Activated T-cell treated with anti-CD3 and anti-CD28 coated beads for 24 hours (primary cell): ENCODE measurements at places on chromosomes 5 and 9.

GRCh38 chr9:136835932-136836904 lies 6.1 kb upstream of the AJM1 start:
- DNase-seq: no peak

- no peak for DNase-seq
Measured at GRCh38 chr9:131048820-131049219, 39.8 kb downstream of the LAMC3 start.

GRCh38 chr5:112554101-112554977 lies 135.3 kb upstream of the EPB41L4A start:
- DNase-seq: no peak

DNA sequence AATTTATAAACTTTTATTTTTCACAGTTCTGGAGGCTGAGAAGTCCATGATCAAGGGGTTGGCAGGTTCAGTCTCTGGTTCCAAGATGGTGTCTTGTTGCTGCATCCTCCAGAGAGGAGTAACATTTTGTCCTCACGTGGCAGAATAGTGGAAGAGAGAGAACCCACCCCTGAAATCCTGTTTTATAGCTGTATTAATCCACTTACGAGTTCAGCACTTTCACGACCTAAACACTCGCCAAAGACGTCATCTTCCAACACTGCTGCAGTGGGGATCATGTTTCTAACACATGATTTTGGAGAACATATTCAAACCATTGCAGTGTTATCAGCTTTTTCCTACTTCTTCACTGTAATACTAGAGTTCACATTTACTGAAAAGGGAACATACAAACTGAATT lies 233.0 kb upstream of the ATP10B start:
- no peak for DNase-seq

DNA sequence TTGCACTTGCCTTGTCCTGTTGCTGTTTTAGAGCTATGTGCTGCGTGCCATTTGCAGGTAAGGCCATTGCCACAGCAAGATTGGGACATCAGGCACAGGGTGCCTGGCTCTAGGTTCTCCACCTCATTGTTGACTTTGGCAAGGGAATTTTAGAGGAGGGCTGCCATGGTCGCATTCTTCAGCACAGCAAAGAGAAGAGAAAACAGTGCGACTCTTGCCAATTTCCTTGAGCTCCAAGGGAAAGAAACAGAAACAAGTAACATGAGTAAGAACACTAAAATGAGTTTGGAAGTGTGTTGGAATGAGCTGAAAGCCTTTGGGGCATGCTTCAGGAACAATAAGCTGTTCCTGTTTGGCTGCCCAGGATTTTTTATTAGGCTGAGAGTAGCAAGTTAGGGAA lies 188.1 kb upstream of the IL12B start:
- DNase-seq: no peak

DNA sequence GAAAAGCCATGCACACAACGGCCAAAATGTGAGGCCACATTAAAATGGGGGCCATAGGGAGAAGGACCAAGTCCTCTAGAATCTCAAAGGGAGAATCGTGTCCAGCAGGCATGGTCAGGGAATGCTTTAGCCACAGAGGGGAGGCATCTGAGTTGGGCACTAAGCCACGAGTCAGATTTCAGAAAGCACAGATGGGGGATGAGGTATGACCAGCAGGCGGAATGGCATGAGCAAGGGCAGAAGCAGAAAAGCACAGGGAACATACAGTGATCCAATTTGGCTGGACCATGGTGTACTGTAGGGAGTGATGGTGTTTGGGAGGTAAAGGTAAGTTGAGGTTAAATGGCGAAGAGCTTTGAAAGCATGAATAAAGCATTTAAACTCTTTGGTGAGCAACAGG lies 214.6 kb downstream of the TLE1 start:
- DNase-seq: no peak

DNA sequence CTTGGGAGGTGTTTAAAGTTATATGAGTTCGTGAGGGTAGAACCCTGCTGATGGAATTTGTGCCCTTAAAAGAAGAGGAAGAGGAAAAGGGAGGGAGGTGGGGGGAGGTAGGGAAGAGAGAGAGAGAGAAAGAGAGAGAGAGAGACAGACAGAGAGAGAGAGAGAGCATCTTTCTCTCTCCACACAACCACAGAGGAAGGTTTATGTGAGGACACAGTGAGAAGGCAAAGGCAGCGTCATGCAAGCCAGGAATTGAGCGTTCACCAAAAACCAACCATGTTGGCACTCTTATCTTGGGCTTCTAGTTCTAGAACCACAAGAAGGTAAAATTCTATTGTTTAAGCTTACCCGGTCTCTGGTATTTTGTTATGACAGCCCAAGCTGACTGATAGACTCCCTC lies 152.4 kb downstream of the SH3GL2 start:
- DNase-seq: no peak

GRCh38 chr9:126125177-126125576 lies 201.5 kb upstream of the MVB12B start:
- no peak for DNase-seq

DNA sequence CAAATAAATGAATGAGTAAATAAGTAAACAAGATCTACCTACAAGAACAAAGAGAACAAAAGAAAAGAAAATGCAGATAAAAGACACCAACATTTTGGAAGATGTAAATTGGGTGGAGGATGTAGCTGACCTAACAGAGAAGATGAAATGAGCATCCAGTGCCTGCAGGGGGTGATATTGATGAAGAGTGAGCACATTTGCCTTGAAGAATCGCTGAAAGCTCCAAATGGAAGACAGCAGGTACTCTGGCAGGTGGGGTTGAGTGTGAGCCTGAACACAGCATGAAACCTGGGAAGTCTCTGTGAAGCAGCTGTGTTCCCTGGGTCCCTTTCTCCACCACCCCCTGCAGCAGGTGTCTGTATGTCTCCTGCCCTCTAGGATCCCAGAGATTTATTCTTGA lies 125.6 kb downstream of the NXNL2 start:
- DNase-seq: peak; percentile 1

DNA sequence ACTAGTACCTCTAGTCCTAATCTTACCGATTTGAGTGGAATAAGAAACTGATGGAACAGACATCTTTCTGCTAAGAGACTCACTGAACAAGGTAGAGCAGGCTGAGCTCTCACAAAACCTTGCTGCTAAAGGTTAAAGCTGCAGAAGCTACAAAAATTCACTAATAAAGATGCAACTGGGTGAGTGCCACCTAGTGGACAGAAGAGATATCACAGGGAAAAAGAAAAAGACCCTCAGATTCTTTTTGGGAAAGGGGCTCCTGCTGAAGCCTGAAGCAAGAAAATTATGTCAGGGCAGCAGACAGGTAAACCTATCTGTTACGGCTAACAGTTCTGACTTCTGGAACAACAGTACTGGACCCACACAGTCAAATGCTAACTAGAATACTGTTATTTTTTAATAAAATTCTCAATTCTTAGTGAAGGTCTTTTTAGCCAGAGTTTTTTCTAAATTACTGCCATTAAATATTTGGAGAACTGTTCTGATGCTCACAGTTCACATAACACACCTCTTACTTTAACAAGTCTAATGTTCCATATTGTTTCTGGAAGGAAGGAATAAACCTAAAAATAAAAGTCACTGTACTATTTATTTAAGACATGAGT lies 51.2 kb downstream of the DIAPH1 start:
- no peak for DNase-seq

- DNase-seq: no peak
Measured at GRCh38 chr9:26516773-26517343, 375.7 kb downstream of the CAAP1 start.

DNA sequence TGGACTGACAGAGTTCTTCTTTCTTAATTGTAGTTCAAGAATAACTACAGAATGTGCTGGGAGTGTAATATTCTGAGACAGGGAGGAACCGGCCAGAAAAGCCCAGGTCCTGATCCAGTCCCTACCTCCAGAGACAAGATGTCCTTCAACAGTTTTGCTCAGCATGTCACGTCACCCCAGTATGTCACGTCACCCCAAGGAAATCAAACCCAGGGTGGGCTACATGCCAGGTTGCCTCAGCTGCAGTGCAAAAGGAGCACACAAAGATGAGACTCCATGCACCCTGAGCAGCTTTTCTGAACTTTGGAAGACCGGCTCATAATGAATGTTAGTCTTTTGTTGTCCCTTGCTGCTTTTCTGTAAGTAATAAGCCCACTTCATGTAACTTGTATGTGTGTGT lies 25.9 kb upstream of the NIPAL4 start:
- DNase-seq: no peak

DNA sequence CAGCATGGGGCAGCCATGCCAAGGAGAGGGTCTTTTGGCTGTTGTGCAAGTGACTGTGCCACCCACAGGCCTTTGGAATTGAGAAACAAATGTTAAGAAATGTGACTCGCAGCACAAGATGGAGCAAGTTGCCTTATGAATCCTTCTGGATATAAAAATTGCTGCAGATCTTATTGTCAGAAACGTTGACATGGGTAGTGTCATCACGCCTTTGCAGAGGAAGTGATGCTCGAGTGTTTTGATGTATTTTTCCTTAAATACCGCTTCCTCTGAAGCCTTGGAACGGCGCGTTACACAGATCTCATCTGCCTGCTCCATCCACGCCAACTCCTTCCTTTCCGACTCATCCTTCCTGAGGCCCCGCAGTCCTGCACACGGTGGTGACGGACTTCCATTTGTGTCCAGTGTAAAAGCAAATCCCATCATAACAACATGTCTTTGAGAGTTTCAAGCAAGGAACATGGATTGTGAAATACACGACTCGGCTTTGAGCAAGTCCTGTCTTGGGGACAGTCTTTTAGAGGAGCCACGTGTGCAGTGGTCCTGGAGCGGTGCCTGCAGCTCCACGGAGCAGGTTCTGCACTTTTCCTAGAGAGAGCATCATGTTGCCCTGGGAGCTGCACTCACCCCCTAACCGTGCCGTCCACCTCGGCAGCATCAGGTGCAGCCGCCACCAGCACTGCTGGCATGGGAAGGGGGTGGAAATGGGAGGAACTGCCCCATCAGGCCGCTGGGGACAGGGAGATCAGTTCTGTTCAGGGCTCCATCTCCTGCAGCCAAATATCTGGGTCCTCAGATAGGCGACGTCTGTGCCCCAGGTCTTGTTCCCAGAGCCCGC lies 15.1 kb downstream of the ROPN1L start:
- no peak for DNase-seq

GRCh38 chr5:59864718-59865117 lies 28.8 kb downstream of the PDE4D start:
- no peak for DNase-seq

DNA sequence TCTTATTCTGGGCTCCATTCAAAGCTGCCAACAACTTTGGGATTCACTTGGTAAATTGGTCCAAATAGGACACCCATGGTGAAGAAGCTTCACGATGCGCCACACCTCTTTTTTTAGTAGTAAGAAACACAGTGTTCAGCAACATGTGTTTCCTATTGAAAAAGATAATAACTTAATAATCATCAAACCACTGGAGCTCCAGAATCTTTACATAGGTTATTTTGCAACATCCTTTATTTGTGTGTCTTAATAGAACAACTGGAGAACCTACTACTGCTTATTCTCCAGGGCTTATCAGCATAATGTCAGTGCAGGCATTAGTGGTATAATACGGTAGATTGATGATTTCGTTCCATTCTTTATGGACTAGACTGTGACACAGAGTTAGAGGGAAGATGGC lies 63.3 kb upstream of the DAPK1 start:
- no peak for DNase-seq

DNA sequence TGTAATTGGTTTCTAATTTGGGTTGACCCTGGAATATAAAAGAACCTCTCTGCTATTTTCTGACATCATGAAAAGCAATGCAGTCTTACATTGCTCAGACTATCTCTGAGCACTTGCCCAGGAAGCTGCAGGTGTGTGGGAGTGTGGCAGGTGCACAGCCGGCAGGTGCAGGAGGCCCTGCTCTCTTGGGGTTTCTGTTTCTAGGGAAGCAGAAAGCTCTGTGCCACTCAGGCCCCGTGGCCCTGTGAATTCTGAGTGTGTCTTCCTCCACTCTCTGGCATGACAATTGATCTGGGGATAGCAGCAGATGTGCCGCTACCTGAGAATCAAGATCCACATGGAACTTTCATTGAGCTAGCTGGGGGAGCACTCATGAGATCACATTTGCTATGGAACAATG lies 45.7 kb upstream of the IRX2 start:
- DNase-seq: no peak

- DNase-seq: no peak
Measured at GRCh38 chr5:107542428-107542827, 128.3 kb downstream of the EFNA5 start.

DNA sequence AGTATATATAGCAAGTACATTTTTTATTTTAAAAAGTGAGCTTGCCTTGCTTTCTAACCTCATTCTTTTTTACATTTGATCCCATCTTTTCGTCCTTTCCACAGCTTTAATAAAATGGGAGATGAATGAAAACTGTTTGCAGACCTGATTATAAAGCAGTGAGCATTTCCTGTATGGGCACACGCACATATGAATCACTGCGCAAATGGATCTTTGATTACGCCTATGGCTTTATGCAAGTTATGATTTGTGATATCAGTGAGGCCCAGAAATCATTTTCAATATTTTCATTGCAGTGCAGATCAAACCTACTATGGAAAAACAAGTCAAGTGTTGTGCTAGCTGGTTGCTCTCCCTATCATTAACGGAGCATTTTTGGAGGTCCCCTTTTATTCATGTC lies 1073.0 kb downstream of the MAT2B start:
- no peak for DNase-seq

DNA sequence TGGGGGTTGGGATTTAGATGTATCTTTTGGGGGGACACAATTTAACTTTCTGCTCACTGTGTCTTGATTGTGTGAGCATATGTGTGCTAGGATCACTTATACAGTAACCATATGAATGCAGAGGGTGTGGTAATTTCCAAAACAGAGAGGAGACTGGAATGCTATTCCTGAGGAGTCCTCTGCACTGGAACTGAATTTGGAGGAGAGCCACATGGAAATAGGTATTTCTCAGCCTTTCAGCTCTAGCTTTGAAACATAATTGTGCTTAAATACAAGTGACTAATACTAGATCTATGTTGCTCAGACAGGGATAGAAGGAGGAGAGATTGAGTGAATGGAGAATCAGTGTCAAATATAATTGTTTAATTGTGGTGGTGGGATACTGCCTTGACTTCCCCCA lies 45.5 kb downstream of the FOCAD start:
- no peak for DNase-seq

GRCh38 chr5:143680672-143681259 lies 131.2 kb upstream of the HMHB1 start:
- no peak for DNase-seq

DNA sequence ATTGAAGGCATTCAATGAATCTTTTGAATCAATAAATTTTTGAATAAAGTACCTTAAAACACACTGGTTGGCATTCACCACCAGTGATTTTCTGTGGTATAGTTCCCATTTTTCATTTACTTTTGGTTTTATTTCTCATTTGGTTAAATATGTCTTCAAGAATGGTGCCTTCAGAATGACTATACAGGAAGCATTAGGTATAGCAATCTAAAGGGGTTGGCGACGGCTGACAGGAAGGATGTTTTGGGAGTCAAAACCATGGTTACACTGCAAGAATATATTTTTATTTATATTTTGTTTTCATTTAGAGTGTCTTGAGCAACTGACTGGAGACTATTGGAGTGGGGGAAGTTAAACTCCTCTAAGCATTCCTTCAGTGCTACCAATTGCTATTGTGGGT lies 235.7 kb downstream of the HTR1A start:
- DNase-seq: no peak

DNA sequence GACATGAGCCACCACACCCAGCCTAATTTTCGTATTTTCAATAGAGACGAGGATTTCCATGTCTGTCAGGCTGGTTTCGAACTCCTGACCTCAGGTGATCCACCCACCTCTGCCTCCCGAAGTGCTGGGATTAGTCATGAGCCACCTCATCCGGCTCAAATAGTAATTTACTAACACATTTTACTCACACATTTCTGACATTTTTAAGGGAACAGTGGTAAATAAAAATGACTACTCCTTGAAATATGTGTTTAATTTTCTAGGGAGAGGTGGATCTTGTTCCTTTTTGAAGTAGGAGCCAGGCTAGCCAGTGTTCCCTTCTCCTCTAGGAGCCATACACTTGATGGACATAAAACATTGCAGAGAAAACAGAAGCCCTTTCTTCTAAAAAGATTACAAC lies 55.2 kb upstream of the ERBIN start:
- no peak for DNase-seq
